SK-N-DZ (cell line): ENCODE measurements at places on chromosomes 6 and 20.

DNA sequence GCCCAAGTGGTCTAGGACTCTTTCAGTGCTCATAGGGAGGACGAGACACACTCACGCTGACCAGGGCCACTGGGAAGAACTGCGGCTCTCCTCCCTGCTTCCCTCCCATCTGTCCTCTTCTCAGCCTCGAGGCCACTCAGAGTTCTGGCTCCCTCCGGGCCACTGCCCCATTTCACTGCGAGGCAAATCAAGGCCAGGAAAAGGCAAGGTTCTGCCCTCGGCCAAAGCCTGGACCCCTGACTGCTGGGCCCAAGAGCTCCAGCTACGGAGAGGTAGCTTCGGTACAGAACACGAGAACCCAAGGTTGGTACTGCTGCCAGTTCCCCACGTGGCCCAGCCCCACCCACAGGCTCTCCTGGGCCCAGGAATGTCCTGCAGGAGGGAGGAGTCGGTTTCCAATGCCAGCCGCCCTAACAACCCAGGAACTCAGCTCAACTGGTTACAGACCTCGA lies 14.7 kb downstream of the PI16 start:
- DNase-seq: no peak

DNA sequence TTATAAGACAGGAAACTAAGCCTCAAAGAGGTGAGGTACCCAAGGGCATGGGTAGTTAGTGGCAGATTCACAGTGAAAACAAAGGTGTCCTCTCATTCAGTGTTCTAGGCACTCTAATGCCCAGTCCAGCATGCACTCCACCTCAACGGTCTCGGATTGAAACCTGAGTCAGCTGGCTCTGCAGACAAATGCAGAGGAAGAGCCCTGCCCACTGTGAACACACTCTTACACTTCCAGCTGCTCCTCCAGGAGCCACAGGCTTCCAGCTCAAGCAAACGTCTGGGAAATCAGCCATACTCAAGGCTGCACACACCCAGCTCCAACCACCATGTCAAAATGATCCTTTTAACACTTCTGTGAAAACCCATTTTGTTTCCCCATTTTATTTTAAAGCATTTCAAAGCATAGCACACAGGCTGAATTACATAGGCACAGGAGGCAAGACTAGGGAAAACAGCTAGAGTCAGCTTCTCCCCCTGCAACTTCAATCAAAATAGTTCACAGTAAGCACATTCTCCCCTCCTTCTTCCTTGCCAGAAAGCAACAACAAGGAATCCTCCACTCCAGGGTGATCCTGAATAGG lies 3.0 kb upstream of the IL17A start:
- no peak for DNase-seq

- no peak for DNase-seq
Measured at GRCh38 chr20:19003366-19004336, 190.1 kb downstream of the SCP2D1 start.

DNA sequence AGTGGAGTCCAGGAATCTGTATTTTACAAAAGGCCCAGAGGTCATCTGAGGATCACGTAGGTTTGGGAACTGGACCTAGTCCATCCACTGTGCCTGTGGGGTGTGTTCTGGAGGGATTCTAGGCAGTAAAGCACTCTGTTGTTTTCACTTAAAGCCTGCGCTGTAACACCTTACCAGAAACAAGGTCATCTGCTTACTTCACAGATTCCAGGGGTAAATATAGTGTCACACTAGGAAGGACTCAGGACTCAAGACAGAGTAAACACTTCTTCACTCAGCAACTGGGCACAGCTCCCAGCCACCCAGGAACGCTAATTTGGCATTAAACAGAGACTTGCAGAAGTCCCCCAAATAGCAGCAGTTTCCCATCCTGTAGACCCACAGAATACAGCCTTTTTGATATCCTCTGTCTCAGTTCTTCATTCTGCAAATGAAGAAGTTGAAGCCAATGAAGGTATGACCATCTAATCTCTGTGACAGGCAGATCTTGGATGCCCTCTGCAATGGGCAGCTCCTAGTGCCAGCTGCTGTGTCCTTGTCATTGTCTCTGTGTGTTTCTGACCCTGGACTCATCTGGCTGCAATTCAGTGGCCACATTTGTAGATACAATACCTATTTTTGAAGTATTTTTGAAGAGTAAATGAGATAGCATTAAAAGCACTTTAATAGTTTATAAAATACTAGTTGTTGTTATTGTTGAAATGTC lies 129.1 kb downstream of the SLC24A3 start:
- no peak for DNase-seq

GRCh38 chr6:31717499-31718222 lies 2.5 kb downstream of the LY6G6D start:
- peak; percentile 45 for DNase-seq

DNA sequence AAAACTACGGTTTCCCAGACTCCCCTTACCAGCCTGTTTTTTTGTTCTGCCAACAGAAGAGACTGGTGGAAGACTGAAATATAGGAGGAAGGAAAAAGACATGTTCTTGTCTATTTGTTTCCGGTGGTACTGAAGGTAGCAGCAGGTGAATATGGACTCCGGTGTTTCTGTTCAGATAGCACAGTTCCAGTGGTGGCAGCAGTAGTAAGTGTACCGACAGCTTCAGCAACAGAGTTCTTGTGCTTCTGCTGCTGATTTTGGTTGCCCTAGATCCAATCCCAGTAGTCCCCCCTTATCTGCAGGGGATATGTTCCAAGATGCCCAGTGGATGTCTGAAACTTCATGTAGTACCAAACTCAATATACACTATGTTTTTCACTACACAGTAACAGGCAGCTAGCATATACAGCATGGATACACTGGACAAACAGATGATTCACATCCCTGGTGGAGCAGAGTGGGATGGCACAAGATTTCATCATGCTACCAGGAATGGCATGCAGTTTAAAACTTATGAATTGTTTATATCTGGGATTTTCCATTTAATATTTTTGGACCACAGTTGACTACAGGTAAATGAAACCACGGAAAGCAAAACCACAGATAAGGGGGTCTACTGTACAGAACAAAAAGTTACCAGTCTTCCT lies 301.8 kb downstream of the BTBD9 start:
- DNase-seq: no peak

GRCh38 chr20:54648421-54649142 lies 173.2 kb downstream of the DOK5 start:
- DNase-seq: no peak

DNA sequence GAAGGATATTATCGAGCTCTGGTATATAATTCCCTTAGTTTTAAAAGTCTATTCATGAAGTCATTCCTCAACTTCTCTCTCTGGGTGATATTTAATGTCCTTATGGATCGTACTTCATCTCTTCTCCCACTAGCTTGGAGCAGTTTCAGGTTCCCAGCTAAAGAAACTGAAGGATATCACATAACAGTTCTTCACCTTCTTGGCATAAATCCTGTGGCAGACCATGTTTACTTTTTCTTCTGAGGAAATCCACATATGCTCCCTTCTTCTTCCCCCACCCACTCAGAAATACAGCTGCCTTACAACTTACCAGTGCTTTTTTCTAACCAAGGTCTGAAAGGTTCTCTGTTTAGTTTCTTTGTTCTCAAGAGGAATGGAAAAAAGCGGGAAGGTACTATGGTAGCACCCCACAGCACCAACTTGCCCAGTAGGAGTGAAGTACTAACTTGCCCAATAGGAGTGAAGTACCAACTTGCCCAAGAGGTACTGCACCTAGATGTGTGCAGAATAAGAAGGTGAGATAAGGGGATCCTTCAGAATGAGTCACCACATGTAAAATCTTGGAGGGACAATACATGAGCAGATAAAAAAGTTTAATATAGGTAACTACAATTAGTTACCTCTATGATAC lies 53.1 kb downstream of the TSPYL4 start:
- DNase-seq: no peak

- no peak for DNase-seq
Measured at GRCh38 chr20:50197463-50198179, 7.0 kb downstream of the CEBPB start.

DNA sequence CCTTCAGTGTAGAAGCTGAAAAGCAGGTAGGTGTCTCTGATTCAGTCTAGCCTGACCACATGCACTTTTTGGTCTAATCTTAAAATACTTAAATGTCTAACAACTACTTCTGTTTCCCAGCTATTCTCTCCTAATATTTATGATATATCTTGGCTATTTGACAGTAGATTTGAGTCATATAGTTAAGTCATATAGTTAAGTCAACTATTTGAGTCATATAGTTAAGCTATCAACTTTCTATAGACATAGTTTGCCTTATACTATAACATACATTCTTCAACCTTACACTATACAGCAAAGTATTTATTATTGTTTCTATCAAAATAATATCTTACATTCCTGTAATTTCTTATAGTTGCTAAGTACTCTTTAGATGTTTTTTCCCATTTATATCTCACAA lies 110.9 kb downstream of the GMDS start:
- DNase-seq: no peak

DNA sequence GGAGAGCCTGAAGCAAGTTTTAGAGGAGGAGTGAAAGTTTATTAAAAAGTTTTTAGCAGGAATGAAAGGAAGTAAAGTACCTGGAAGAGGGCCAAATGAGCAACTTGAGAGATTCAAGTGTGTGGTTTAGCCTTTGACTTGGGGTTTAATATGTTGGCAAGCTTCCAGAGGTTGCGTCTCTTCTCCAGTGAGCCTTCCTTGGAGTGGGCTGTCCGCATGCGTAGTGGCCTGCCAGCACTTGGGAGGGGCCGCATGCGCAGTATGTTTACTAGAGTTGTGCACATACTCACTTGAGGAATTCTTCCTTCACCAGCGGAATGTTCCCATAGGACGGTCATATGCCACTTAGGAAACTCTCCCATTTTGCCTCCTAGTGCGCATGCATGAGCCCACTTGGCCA lies 235.2 kb downstream of the ALDH8A1 start:
- DNase-seq: no peak

GRCh38 chr6:14922706-14923460 lies 323.0 kb upstream of the JARID2 start:
- DNase-seq: no peak

DNA sequence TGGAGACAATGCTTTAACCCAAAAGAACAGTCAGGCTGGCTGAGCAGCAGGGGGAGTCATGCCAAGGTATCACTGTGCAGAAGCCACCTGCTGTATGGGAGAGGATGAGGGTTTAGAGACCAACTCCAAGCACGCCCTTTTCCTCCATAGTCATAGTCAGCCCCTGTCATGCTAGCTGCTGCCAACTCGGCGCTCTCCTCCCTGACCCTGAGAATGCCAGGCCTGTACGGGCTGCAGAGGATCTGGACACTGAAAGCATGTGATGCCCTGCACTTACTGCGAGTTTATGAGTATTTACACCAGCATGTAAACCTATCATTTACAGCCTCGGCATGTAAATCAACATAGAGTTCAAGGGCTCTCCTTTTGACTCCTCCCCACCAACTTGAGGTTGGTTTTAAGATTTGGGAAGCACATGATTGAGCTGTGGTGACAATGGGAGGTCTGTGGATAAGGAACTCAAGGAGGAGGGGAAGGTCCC lies 11.7 kb upstream of the SCUBE3 start:
- no peak for DNase-seq

- DNase-seq: no peak
Measured at GRCh38 chr6:134757911-134758361, 192.0 kb downstream of the ALDH8A1 start.

DNA sequence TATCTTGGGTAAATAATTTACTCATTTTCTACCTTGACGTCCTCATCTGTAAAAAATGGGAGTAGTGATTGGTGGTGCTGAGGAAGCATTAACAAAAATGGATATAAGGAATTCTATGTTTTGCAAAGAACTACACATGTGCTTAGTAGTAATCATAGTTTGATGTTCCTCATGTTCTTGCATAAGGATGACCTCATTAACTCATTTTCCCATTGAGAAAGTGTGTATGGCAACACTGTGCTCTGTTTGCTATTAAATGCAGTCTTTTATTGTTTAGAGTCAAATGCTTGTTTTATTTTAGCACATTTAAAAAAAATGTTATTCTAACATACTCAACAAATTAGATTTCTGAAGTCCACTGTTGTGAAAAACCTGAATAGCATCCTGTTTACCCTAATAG lies 211.2 kb upstream of the RSPO3 start:
- no peak for DNase-seq

DNA sequence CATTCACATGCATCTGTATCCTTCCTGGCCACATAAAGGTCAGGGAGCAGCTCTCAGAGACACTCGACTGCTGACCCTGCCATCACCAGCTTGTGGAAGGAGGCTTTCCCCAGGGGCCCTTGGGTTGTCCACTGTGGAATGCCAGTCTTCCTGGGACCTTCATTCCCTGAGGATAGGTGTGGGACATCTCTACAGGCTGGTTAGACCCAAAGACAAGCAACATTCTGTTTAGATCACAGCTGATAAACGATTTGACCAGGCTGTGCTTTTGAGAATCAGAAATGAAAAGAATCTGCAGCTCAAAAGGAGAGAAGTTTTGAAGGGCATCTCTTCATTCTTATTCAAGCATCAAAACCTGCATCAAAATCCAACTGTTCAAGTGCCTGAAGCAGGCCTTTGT lies 18.2 kb upstream of the SH3BGRL2 start:
- DNase-seq: no peak

DNA sequence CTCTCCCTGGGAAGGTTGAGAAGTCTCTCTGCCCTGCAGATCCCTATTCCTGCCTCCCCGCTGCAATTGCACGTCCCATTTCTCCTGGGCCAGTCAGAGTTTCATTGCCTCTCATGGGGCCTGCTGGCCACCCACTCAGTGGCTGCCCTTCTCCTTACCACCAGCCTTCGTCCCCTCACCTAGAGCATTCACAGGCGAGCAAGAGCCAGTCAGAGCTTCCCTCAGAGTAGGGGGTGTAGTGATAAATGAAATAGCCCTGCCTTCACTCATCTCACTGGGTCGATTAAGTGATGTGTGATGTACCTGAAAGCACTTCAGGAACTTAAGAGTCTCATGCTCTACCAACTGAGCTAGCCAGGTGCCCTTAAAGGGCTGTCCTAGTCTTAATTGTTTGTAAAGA lies 52.0 kb upstream of the FANCE start:
- DNase-seq: no peak

DNA sequence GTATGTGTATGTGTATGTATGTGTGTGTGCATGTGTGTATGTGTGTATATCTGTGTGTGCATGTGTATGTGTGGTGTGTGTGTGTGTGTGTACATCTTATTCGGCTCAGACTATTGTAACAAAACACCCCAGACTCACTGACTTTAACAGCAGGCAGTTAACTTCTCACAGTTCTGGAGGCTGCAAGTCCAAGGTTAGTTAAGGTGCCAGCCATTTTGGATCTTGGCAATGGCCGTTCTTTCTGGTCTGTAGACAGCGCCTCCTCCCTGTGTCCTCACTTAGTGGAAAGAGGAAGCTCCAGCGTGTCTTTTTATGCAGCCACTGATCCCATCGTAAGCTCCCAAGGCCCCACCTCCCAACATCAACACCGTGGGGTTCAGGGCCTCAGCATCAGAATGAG lies 128.3 kb upstream of the THBS2 start:
- no peak for DNase-seq
